Frontal cortex (tissue), 4 donors: ENCODE measurements at places on chromosomes 4 and X. TPM values are rescaled to one million over a fixed set of nuclear protein-coding genes. Genes with fewer than 3 reads are reported as not detected.

DKK2 gene
- 2.9 TPM for total RNA-seq

STATH gene
- not detected for total RNA-seq

F8A1 gene
- 2.4 TPM for total RNA-seq

ARMCX2 gene
- 57.1 TPM for total RNA-seq

BRS3 gene
- 1.6 TPM for total RNA-seq

SLC9B1 gene
- total RNA-seq, result 5.7 TPM
